ENCODE measurements at places on chromosomes 5 and 9. TPM values are rescaled to one million over a fixed set of nuclear protein-coding genes. Genes with fewer than 3 reads are reported as not detected.
A peak's percentile ranks its signal among the peaks of the same experiment; 100 is the strongest.

LYRM7 gene
- total RNA-seq = 22.6 TPM

SERF1A gene
- 9.0 TPM for total RNA-seq

DNA sequence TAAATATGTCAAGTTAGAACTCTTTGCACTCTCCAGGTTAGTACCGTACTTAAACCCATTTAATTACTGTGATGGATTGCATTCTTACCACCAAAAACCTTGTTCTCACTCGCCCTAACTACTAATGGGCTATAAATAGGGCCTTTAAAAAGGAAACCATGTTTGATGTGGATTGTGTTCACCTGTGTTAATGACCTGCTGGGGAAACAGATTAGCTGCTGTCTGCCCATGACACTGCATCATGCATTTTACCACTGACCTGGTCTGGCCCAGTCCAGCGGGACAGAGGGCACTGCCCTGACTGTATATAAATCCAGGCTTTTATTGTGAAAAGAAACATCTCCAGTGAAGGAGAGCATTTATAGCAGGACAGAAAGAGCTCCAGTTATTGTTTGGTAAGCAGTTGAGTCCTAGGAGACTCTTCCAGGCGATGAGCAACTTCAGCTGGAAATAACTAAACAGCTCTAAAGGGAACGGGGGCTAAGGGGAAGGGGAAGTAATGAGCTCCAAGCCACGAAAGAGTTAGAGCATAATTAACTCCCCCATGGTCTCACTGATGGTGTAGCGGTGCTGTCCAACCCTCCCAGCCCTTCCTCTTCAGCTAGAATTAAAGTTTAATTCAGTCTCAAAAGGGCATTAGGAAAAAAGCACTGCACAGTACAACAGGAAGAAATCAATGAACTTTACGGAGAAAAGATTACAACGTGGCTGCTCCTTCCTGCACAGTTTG, 303.1 kb downstream of the ENC1 start:
- H3K4me1 ChIP-seq = no peaks in the 10 kb centered on the region
- DNase-seq = no peak

MARCOL gene
- total RNA-seq = not detected

SLC36A3 gene
- not detected for total RNA-seq

DNA sequence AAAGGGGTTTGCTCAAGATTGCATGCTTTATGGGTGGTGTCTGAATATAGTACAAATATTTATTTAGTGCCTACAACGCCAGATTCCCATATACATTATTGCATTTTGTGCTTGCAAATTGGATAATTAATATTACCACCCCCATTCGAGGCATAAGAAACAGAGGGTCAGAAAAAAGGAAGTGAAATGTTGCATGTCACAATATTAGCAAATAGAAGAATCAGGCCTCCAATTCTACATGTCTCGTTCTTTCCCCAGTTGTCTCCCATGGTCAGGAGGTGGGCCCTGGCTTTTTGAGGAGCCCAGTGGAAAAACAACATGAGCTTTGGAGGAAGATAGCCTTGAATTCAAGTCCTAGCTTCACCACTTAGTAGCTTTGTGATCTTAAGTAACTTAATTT, 98.1 kb upstream of the CCDC112 start:
- no peaks in the 10 kb centered on the region for H3K4me1 ChIP-seq
- H3K4me3 ChIP-seq = no peak overlapping the region
- H3K27me3 ChIP-seq = no peaks in the 10 kb centered on the region

PPP2R2B gene
- 0.26 TPM for total RNA-seq

HRH2 gene
- total RNA-seq = 0.51 TPM

DNA sequence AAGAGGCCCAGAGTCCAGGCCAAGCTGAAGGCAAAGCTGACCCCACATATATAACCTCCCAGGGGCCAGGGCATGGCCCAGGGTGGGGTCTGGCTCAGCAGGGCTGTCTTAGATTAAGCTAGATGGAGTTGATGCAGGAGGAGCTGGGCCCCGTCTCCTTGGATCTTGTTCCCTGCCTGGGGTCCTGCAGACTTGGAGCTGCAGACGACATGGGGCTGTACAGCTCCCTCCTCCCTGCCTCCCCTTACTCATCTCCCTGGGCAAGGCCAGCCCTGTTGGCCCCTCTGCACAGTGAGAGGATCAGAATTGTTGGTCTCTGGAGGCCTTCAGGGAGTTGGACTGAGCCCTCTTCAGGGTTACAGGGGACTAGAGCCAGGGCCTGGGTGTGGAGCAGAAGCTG, 134.9 kb downstream of the RGS3 start:
- H3K4me1 ChIP-seq = peaks cover 14% of the 10 kb centered on the region
- H3K36me3 ChIP-seq = no peaks in the 10 kb centered on the region
- no peak overlapping the region for H3K27ac ChIP-seq
- DNase-seq = no peak
- no peaks in the 10 kb centered on the region for H3K27me3 ChIP-seq
- H3K4me3 ChIP-seq = no peak overlapping the region

MAMDC4 gene
- total RNA-seq = 4.2 TPM

DNA sequence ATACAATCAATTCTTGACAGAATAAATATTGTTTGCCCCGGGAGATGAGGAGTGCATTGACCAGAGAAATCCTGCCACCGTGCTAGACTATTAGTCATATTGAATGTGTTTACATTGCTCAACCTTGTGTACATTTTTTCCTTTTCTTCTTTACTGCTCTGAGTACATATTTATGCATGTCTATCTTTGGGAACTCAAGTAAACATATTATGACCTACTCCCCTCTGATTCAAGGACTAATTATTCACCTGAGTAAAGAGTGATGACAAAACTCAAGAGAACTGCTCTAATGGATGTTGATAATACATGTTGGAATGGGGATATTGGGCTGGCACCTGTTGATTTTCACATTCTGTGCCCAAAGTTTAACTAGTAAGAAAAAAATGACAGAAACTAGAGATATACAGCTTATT, 3.9 kb upstream of the SPINK1 start:
- H3K4me1 ChIP-seq = no peaks in the 10 kb centered on the region
- H3K36me3 ChIP-seq = no peaks in the 10 kb centered on the region
- H3K27ac ChIP-seq = no peak overlapping the region
- no peak overlapping the region for H3K4me3 ChIP-seq
- H3K27me3 ChIP-seq = no peaks in the 10 kb centered on the region

PCDHB2 gene
- not detected for total RNA-seq

- H3K36me3 ChIP-seq = no peaks in the 10 kb centered on the region
- H3K27me3 ChIP-seq = no peaks in the 10 kb centered on the region
- no peak overlapping the region for H3K4me3 ChIP-seq
- no peaks in the 10 kb centered on the region for H3K4me1 ChIP-seq
- no peak for DNase-seq
Observed at GRCh38 chr5:67118050-67118620, 78.5 kb downstream of the CD180 start.

DNA sequence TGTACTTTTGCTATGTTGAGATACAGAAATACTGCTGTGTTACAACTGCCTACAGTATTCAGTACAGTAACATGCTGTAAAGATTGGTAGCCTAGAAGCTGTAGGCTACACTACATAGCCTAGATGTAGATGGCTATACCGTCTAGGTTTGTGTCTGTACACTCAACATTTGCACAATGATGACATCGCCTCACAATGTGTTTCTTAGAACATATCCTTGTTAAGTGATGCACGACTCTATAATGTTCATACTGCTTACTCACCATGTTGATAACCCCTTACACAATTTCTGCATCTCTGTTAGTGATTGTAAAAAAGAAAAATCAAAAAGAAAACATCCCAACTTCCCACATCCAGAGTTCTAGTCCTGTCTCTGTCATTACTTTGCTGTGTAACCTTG, 450.0 kb downstream of the CCDC171 start:
- H3K27me3 ChIP-seq = no peaks in the 10 kb centered on the region
- H3K27ac ChIP-seq = no peak overlapping the region
- H3K4me3 ChIP-seq = no peak overlapping the region
- no peaks in the 10 kb centered on the region for H3K36me3 ChIP-seq
- no peaks in the 10 kb centered on the region for H3K4me1 ChIP-seq
- no peak for DNase-seq

- H3K27ac ChIP-seq = no peak overlapping the region
- no peaks in the 10 kb centered on the region for H3K4me1 ChIP-seq
- DNase-seq = no peak
- H3K4me3 ChIP-seq = no peak overlapping the region
- H3K27me3 ChIP-seq = no peaks in the 10 kb centered on the region
Observed at GRCh38 chr5:96868603-96869371, 7.5 kb upstream of the ERAP2 start.

- H3K4me1 ChIP-seq = no peaks in the 10 kb centered on the region
- H3K4me3 ChIP-seq = peak overlapping the region; percentile 94
- H3K36me3 ChIP-seq = no peaks in the 10 kb centered on the region
- DNase-seq = no peak
- H3K27ac ChIP-seq = peak overlapping the region; percentile 87
Observed at GRCh38 chr9:104748359-104749031, 1.0 kb downstream of the NIPSNAP3A start.

ATP10B gene
- 0.07 TPM for total RNA-seq

DNA sequence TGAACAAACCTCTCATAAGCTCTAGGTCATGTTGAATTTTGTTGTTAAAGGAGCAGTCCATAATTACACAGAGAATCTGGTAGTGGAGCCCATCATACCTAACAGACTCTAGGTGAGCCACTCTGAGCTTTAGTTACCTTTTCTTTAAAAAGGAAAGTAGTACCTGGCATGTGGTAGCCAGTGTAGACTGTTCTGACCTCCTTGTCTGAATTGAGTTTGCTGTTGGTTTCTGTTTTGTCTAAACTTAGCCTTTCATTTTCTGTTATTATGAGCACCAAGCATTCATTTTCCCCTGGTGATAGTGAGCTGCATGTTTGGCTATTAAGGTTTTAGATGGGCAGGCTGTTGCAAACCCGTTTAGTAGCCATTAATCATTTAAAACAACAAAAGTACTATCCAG, 112.2 kb downstream of the MAST4 start:
- DNase-seq = no peak
- H3K4me3 ChIP-seq = no peak overlapping the region
- H3K36me3 ChIP-seq = no peaks in the 10 kb centered on the region
- H3K27ac ChIP-seq = no peak overlapping the region
- no peaks in the 10 kb centered on the region for H3K27me3 ChIP-seq
- H3K4me1 ChIP-seq = no peaks in the 10 kb centered on the region

DNA sequence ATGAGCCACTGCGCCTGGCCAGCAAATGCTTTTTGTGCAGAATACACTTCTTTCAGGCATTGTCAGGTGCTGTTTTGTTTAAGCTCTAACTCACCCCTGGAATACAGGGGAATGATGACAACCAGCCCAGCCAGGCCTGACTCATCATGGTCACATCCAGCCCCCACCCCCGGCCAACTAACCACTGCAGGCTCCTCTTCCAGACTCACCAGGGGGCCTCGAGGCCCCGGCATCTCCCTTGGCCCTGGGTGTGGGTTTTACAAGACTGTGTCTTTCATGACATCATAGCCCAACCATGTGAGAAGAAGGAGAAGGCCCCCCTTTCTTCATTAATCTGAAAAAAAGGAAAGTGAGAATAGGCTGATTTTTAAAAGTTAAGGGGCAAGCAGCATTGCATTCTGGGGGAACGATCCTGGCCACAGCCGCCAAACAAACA, 35.5 kb downstream of the OLFML2A start:
- H3K36me3 ChIP-seq = no peaks in the 10 kb centered on the region
- DNase-seq = peak; percentile 89
- H3K4me3 ChIP-seq = no peak overlapping the region
- H3K4me1 ChIP-seq = peaks cover 10% of the 10 kb centered on the region

PPP3R2 gene
- not detected for total RNA-seq

GRCh38 chr9:21686738-21687137, 115.7 kb upstream of the MTAP start:
- no peak overlapping the region for H3K4me3 ChIP-seq
- no peaks in the 10 kb centered on the region for H3K4me1 ChIP-seq
- no peak overlapping the region for H3K27ac ChIP-seq
- H3K36me3 ChIP-seq = no peaks in the 10 kb centered on the region

FYB1 gene
- total RNA-seq = 16.5 TPM

DNA sequence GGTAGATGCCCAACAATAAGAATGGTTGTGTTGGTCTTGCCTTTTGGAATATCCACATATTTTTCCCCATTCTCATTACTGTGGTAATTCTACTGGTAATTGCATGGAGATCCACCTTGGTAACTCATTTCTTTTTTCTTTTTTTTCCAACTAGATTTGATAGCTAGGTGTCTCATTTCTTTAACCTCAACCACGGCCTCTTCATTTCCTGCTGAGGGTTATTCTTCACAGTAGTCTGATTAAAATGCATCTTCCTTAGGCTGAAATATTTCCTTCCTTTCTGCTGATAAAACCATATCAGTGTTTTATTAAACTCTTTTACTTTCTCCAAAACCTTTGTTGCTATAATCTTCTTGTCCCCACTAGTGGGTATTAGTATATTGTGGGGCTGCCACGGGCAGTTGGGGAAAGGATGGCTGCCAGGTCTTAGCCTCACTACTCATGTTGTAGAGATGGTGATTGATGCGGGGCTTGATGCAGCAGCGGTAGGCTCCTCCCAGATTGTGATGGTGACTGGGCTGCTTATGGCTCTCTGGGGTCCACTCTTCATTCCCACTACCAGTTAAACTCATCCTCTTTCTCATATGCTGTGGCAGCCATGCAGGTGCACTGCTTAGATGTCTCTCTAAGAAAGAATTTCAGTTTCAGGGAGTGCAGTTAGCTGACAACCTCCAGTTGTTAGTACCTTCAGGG, 35.9 kb downstream of the KIF2A start:
- no peaks in the 10 kb centered on the region for H3K36me3 ChIP-seq
- DNase-seq = no peak
- no peak overlapping the region for H3K4me3 ChIP-seq
- H3K27me3 ChIP-seq = no peaks in the 10 kb centered on the region
- no peak overlapping the region for H3K27ac ChIP-seq

GRCh38 chr5:74055486-74056106, 429.6 kb downstream of the ARHGEF28 start:
- H3K4me3 ChIP-seq = no peak overlapping the region
- no peak for DNase-seq
- no peaks in the 10 kb centered on the region for H3K27me3 ChIP-seq

DNA sequence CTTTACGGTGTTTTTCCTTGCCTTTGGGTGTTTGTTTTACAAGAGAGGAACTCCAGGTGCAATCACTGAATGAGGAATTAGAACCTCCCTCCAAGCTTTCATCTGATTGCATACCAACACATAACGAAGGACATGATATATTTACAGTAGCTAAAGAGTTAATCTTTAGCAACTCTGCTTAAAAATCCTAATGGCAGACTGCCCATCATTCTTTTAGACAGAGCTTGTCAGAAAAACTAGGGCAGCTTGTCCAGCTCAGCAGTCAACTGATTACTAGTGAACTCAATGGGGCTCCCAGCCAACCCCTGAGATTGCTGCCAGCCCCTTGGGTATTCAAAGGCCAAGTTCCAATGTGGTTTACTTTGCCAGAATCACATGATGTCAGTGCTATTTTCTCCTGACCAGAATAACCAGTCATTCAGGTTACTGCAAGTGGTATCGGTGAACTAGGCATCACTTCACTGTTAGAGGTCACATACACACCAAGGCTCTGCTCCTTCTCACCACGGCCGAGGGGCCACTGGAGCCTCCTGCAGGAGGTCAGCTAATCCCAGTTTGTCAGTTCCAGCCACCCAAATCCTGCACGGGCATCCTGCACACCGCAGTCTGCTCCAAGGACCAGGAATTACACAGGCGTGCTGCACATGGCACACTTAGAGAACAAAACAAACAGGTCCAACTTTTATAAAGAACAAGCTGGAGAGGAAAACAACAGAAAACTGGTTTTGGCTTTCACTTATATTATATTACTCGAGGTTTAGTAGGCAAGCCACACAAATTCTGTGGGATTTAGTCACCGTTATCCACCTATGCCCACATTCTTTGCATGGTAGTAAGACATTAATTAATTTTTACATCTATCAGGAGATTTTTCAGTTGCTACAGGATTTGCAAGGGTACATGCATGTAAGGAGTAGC, 62.5 kb downstream of the NFIB start:
- DNase-seq = peak; percentile 66
- no peaks in the 10 kb centered on the region for H3K36me3 ChIP-seq
- H3K27ac ChIP-seq = peak overlapping the region; percentile 36
- H3K4me3 ChIP-seq = no peak overlapping the region

SELENOP gene
- 519 TPM for total RNA-seq

INSL4 gene
- total RNA-seq = not detected

PCDHA1 gene
- not detected for total RNA-seq

BNC2 gene
- total RNA-seq = 93.2 TPM
